ENCODE measurements at places on chromosomes 11 and 22.

GRCh38 chr22:33914131-33914530 lies 6.1 kb downstream of the LARGE1 start:
- no peak for DNase-seq

DNA sequence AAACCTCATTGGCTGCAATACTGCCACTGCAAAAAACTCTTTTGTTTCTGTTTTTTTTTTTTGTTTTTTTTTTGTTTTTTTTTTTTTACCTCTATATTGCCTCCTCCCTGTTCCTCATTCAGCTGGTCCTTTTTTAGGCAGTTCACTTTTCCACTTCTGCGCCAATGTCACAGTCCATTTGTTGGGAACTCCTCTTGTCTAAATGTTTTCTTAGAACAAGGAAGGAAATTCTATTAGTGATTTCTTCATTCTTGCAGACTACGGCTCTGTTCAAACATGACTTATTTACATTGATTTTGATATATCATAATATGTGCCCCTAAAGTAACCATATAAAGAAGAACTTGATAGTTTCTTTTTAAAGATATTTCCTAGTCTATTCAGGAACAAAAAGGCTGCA lies 2.9 kb downstream of the FAM118B start:
- no peak for DNase-seq

- DNase-seq, result no peak
These were observed 858 bp downstream of the OAF start for GRCh38 chr11:120211522-120212258.

DNA sequence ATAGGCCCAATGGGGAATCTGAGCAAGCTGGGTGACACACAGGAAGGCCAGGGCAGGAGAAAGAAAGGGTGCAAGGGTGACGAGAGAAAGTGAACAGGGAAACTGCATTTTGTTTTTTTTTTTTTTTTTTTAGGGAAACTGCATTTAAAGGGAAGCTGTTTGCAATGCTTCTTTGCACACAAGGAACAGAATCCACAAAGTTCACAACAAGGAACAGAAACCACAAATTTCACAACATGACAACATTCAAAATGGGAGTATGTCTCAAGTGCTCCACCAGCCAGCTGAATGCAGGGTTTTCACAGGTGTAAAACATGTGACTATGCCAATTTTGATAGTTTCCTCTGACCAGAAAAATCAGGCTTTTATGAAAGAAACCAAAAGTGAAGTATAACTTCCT lies 6.8 kb upstream of the PLAAT3 start:
- no peak for DNase-seq

- no peak for DNase-seq
These were observed 96.4 kb downstream of the CACNA1I start for GRCh38 chr22:39666926-39667325.
